ENCODE measurements at places on chromosomes 16 and 17.

- H3K4me1 ChIP-seq = peaks cover 12% of the 10 kb centered on the region
- H3K27me3 ChIP-seq = peaks cover 17% of the 10 kb centered on the region
- H3K36me3 ChIP-seq = no peaks in the 10 kb centered on the region
- H3K27ac ChIP-seq = no peak overlapping the region
- H3K4me3 ChIP-seq = no peak overlapping the region
These were observed 18.7 kb upstream of the MEOX1 start for GRCh38 chr17:43680461-43680860.

- H3K4me1 ChIP-seq = peaks cover 15% of the 10 kb centered on the region
- no peak for DNase-seq
- peaks cover 21% of the 10 kb centered on the region for H3K36me3 ChIP-seq
- H3K27ac ChIP-seq = no peak overlapping the region
These were observed 53.7 kb downstream of the NFAT5 start for GRCh38 chr16:69619514-69619913.

- no peak overlapping the region for H3K4me3 ChIP-seq
- H3K27me3 ChIP-seq = peaks cover 8% of the 10 kb centered on the region
- no peak for DNase-seq
- H3K27ac ChIP-seq = no peak overlapping the region
These were observed 156.2 kb downstream of the PPM1E start for GRCh38 chr17:58911741-58912343.

GRCh38 chr17:41734139-41734948, at the start of gene HAP1:
Gene HAP1 (minus strand): TSS chr17:41734643. CDS start chr17:41734634, 9 bp downstream.
- no peaks in the 10 kb centered on the region for H3K36me3 ChIP-seq
- H3K27ac ChIP-seq = peak within 1 kb of the TSS; percentile 43
- peak; percentile 25 for DNase-seq
- peaks cover 52% of the 10 kb centered on the region for H3K27me3 ChIP-seq
- H3K4me1 ChIP-seq = peaks cover 17% of the 10 kb centered on the region

GRCh38 chr17:40032322-40033320, 17.4 kb downstream of the CSF3 start:
- no peak overlapping the region for H3K4me3 ChIP-seq
- no peak for DNase-seq
- no peaks in the 10 kb centered on the region for H3K27me3 ChIP-seq
- no peaks in the 10 kb centered on the region for H3K4me1 ChIP-seq
- peaks cover 46% of the 10 kb centered on the region for H3K36me3 ChIP-seq

Data from activated CD8-positive, alpha-beta T cell treated with anti-CD3 and anti-CD28 coated beads, Interleukin-2, amount 10 ng/mL, durations not matched to agents 7 days and 5 days (primary cell).